Stomach (tissue), 19 donors: ENCODE measurements at places on chromosomes 5 and 9.

- DNase-seq = no peak
Measured at GRCh38 chr5:169272731-169273427, 28.1 kb downstream of the SLIT3 start.

- peak; percentile 14 for DNase-seq
Measured at GRCh38 chr5:135318924-135319323, 80.1 kb downstream of the MACROH2A1 start.

DNA sequence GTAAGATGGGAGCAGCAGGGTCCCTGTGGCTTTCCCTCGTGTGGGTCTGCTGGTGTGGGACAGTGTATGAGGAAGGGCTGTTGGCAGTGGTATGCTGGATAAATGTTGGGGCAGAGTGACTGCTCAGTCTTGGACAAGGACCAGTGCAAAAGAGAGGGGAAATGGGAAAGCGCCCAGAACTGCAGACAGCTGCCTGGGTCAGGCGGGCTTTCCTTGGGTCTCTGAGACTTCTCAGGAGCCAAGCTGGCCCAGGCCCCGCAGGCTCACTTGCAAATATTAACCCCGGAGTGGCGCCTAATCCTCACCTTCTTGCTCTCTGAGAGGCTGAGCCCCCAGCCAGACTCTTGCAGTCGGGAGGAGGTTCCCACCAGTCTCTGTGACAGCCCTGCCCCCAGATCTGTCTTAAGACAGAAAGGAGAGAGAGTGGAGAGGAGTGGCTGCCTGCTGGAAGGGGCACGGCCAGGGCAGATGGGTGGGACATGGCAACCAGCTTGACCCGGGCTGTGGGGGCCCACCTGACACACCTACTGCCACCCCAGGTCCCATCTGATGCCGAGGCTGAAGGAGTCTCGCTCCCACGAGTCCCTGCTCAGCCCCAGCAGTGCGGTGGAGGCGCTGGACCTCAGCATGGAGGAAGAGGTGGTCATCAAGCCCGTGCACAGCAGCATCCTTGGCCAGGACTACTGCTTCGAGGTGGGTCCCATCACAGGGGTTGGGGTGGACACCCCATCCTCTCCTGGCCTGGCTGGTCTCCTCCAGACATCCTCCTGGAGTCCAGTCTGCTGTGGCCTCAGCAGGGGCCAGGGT lies 105.2 kb downstream of the DAB2IP start:
- no peak for DNase-seq

- DNase-seq = no peak
Measured at GRCh38 chr9:76516350-76516749, 57.4 kb downstream of the GCNT1 start.

- no peak for DNase-seq
Measured at GRCh38 chr5:82183828-82184227, 94.3 kb downstream of the RPS23 start.
